ENCODE measurements at places on chromosomes 4 and X.
A peak's percentile ranks its signal among the peaks of the same experiment; 100 is the strongest.

GRCh38 chr4:40328383-40328782 lies 6.8 kb upstream of the CHRNA9 start:
- no peak for DNase-seq

- DNase-seq: no peak
Observed at GRCh38 chr4:3344596-3344995, 51.8 kb downstream of the RGS12 start.

- DNase-seq: peak; percentile 25
Observed at GRCh38 chr4:38805530-38806145, 1.0 kb upstream of the TLR1 start.

DNA sequence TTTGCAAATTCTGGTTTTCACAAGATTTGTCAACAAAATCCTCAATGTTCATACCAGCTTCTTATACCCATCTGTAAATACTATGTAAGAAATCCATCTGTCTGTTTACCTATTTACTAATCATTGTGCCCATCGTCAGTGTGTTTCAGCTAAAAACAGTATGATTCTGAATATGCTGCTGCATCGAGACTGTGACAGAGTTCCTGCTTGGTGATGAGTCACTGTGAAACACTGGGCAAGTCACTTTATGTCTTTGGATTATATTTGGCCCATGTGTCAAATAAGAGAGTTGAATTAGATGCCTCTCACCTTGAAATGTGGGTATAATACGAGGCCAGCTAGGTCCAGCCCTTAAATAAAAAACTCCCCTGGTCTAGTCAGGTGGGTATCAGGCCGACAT lies 79.3 kb downstream of the CBLL2 start:
- DNase-seq: no peak

- DNase-seq: no peak
Observed at GRCh38 chr4:898869-899555, 33.1 kb downstream of the GAK start.

DNA sequence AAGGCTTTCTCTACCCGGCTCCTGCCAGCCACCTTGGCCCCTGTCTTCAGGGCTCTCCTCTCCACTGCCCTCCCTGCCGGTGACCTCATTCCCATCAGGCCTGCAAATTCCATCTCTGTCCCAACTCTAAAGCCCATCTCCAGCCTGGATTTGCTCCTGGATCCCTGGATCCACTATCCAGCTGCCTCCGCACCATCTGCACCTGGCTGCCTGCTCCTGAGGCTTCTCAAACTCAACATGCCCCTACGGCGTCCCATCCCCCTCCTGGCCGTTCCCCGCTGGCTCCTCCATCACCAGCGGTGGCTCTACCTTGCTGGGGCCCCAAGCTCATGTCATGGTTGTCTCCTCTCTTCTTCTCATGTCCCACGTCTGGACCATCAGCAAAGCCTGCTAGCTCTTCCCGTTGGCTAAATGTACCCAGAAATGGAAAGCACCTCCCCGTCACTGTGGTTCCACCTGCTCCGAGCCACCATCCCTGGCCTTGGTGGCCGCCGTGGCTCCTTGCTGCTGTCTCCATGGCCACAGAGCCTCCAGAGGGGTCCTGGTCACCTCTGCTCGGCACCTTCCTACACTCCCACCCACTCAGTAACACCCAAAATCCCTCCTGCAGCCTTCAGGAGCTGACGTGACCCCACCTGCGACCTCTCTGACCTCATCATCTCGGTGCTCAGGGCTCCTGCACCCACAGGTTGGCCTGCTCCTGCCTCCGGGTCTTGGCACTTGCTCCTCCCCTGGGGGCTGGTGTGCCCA lies 58.5 kb downstream of the ADRA2C start:
- DNase-seq: no peak

GRCh38 chrX:65196758-65197360 lies 220.6 kb upstream of the ZC4H2 start:
- DNase-seq: no peak

DNA sequence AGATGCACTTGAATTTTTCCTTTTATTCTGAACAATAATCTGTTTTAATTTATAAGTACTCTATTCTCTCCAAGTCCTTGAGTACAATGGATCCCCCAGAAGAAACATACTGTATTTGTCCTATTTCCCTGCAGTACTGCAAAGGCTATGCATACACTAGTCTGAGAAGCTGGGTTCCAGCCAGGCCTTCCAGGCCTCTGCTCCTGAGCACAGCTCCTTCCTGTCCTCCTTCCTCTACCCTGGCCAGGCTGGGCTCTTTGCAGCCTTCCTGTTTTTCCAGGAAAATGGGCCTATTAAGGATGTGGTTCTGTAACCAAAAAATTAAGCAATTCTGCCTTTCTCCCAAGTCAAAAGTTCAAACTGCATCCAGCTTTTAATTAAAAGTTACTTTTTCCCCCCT lies 68.0 kb upstream of the STIM2 start:
- DNase-seq: no peak

- no peak for DNase-seq
Observed at GRCh38 chr4:77449171-77449570, 156.4 kb upstream of the CXCL13 start.

DNA sequence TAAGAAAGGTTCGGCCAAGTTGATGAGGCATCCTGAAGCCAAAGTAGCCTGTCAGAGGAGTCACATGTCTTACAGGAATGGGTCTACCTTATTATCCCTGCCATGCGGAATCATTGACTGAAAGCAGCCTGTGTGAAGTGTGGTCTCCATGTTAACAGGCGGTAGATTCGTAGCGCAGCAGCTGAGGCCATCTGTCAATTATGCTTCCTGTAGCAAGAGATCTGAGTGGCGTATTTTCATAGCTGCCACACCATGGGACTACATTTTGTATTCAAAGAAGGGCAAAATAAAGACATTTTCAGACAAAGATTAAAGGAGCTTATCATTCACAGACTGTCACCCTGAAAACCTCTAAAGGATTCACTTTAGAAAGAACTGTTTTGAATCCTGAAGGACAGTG lies 11.2 kb upstream of the MED14 start:
- DNase-seq: no peak

DNA sequence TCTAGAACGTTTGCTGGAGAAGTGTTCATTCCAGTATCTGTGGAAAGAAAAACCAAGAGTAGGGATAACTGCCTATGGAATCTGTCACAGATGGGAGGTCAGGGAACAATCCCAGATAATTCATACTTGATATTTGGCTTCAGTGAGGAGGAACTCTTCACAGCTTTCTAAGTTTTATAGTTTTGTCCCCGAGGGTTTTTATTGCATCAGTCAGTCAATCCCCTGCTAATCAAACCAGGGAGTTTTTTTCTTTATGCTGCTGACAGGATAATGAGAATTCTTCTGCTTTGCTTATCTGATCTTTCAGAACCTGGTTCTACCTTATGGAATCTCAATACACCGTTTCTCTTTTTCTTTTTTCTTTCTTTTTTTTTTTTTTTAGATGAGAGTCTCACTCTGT lies 633 bp upstream of the TRIML2 start:
- DNase-seq: no peak

GRCh38 chr4:21949073-21949457 lies 493 bp upstream of the KCNIP4 start:
- DNase-seq: no peak

DNA sequence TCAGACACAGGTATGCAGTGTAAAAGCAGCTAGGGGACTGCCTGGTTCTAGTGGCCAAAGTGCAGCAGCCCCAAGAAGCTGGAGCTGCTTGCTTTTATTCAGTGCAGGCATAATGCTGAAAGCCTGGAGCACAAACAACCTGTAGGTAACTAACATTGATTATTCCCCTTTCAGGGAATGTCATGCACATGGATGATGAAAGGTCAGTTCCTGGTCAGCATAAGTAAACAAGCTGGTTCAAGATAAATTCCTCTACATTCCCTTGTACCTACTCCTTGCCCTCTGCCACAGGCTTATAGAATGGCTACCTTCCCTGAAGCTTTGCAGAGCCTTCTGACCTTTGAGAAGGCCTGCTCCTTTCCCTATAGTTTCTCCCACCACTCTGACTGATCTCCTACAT lies 1318.5 kb upstream of the ADGRL3 start:
- no peak for DNase-seq

GRCh38 chr4:85298037-85298436 lies 176.9 kb upstream of the ARHGAP24 start:
- DNase-seq: no peak

GRCh38 chrX:23667239-23668177 lies at the start of gene PRDX4:
TSS of gene PRDX4 (plus strand) at chrX:23667493. CDS start at chrX:23667571, 78 bp downstream.
- peak; percentile 38 for DNase-seq
